NB4 (cell line): ENCODE measurements at places on chromosomes 13 and 19.

- DNase-seq = no peak
Observed at GRCh38 chr13:112060282-112060830, 6.6 kb upstream of the SOX1 start.

DNA sequence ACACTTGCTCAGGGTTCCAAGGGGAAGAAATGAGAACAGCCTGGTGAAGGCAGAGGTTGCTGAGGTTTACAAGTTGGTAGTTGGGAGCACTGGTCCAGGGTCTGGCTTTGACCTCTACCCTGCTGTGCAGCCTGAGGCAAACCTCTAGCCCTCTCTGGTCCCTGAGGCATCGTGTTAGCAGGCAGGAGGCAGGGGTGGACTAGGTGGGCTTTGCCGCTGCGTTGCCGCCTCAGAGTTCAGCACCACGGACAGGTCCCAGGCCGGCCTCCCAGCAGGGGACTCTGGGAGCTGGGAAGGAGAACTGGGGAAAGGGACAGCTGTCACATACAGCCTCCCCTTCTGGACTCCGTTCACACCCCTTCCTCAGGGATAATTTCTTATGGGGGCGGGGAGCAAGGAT, 3.1 kb downstream of the NCAN start:
- DNase-seq = peak; percentile 59

DNA sequence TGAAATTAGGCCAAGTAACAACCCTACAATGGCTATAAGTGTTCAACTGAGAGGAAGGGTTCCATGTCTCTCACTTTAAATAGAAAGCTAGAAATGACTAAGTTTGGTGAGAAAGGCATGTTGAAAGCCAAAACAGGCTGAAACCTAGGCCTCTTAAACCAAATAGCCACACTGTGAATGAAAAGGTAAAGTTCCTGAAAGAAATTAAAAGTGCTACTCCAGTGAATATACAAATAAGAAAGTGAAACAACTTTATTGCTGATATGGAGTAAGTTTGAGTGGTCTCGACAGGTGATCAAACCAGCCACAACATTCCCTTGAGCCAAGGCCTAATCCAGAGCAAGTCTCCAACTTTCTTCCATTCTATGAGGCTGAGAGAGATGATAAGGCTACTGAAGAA, 209.6 kb downstream of the KLF12 start:
- no peak for DNase-seq

- no peak for DNase-seq
Observed at GRCh38 chr13:23684647-23685046, 114.4 kb downstream of the TNFRSF19 start.

- DNase-seq = no peak
Observed at GRCh38 chr13:47025791-47026447, 129.1 kb upstream of the HTR2A start.

- DNase-seq = no peak
Observed at GRCh38 chr13:30808600-30808999, 73.3 kb downstream of the ALOX5AP start.

DNA sequence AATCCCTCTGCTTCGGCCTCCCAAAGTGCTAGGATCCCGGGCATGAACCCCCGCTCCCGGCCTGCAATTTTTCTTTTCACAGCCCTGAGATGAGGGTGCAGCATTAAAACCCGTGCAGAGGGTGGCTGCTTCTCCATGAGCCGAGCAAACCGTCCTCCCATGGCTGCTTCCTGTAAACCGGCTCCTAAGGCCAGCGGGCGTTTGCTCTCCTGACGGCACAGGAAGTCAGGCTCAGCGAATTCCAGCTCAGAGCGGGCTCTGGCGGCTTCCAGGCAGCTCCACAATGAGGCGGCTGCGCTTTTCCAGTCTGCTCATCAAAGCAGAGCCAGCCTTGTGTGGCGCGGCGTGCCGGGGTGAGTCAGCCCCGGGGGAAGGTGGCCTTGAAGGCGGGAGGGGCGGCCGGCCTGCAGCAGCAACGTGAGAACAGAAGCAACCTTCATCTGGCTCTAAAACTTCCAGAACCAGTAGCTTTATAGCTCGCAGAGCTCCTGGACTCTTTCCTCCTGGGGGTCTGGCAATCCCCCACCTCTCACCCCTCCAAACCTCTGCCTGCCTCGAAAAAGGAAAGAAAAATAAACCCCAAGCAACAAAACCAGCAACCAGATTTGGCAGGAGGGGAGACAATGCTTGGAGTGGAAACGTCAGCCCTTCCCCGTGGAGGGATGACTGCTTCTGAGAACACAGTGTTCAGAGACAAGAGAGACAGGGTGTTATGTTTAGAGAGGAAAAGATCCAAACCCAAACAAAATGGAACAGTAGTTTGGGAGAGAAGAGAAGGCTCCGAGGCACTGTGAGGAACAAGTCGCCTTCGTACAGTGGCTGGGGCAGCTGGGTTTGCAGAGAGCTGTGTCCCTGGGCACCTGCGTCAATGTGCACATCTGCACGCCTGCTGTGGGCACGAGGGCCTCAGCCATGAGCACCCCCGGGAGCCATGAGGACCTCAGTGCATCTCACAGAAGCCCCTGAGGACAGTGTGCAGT, 67.8 kb downstream of the GADD45B start:
- peak; percentile 92 for DNase-seq

DNA sequence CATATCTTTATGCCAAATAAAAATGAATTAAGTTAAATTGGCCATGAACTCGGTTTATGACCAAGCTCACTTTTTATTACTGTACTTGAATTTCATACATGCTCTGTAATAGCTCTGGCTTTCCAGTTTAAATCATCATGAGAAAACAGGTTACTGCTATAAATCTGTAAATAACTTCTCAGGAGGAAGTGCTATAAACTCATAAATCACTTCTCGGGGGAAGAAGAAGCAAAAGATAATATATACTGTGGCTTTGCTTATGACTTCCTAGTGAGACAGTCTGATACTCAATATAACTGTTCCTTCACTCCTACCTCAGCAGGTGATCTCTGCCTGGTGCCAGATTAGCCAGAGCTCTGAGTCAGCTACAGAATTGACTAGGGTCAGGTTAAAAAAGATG, 12.5 kb downstream of the SUPT20H start:
- no peak for DNase-seq

DNA sequence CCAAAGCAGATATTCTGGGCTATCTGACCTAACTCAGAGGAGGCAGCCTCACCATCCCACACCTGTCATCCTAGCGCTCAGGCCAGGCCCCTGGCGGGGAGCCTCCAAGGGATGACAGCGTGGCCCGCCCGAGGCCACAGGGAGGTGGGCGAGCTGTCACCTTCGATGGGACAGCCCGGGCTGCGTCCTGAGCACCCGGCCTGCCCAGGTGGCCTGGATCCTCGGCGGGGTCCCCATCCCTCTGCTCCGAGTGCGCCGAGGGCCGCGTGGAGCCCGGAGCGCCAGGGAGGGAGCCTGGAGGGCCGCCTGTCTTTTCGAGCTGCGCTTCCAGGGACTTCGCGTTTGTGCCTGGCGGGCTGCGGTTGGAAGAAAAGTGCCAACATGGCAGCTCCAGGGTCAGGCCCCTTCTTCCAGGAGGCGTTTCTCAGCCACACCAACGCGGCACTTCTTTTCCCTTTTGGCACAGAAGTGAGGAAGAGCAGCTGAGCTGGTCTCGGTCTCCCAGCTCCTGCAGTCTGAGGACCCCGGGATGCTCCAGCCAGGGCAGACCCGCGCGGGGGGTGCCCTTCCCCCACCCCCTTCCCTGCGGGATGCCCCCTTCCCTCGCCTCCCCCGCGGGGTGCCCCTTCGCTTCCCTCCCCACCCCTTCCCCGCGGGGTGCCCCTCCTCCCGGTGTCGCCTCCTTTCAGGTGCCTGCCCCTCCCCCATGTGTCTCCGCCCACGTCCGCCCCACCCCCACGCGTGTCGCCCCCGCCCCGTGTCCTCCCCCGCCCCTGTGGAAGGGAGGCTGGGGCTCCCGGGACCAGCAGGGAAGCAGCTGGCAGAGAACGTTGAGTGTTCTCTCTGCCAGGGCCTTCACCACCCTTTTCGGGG, 42.3 kb downstream of the GJA3 start:
- DNase-seq = no peak

GRCh38 chr19:56351208-56351607, 36.6 kb upstream of the ZSCAN5A start:
- no peak for DNase-seq

- no peak for DNase-seq
Observed at GRCh38 chr13:108645376-108645775, 16.0 kb downstream of the MYO16 start.

DNA sequence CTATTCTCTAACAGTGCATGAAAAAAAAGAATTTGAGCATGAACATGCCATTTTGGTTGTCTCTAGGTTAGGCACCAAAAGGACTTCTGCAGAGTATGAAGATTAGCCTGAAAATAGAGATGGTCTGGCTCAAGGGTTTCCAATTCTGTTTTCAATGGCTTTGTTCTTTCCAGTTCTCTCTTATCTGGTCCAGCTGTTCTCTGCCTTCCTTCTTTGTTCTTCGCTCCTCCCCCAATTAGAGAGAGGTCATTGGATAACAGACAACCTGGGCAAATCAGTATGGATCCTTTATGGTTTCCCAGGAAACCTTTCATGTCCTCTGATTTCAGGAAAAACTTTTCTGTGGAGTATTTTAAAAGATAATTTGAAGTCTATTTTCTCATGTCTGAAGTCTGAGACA, 623.4 kb downstream of the PCDH17 start:
- no peak for DNase-seq

- no peak for DNase-seq
Observed at GRCh38 chr19:8662263-8662662, 31.8 kb downstream of the NFILZ start.
